ENCODE measurements at places on chromosomes 3 and 15. TPM values are rescaled to one million over a fixed set of nuclear protein-coding genes. Genes with fewer than 3 reads are reported as not detected.

The TMEM108 gene
- 2.3 TPM for total RNA-seq

The TSEN2 gene
- total RNA-seq = 16.5 TPM

The ADAMTSL3 gene
- total RNA-seq = 11.0 TPM

GRCh38 chr15:26182441-26182840 is 319.3 kb upstream of the ATP10A start:
- DNase-seq = no peak

DNA sequence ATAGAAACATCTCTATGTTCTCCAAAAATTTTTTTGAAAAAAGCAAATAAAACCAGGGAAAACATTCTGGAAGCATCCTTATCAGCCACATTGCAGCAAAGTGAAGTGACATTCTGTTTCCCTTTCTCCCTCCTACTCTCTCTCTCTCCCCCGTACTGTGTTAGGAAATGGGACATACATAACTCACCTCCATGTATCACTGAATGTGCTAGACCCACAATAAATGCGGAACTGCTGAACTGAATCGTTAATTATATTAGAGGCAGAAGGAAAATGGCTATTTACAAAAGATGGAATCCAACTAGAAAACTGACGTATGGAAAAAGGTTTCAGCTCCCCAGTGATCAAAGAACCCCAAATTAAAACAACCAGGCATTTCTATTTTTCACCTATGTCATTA is 129.8 kb downstream of the MINAR1 start:
- DNase-seq = no peak
